ENCODE measurements at places on chromosomes 13 and 19.
A peak's percentile ranks its signal among the peaks of the same experiment; 100 is the strongest.

GRCh38 chr13:97333983-97334382 is 100.0 kb upstream of the RAP2A start:
- DNase-seq, result no peak

DNA sequence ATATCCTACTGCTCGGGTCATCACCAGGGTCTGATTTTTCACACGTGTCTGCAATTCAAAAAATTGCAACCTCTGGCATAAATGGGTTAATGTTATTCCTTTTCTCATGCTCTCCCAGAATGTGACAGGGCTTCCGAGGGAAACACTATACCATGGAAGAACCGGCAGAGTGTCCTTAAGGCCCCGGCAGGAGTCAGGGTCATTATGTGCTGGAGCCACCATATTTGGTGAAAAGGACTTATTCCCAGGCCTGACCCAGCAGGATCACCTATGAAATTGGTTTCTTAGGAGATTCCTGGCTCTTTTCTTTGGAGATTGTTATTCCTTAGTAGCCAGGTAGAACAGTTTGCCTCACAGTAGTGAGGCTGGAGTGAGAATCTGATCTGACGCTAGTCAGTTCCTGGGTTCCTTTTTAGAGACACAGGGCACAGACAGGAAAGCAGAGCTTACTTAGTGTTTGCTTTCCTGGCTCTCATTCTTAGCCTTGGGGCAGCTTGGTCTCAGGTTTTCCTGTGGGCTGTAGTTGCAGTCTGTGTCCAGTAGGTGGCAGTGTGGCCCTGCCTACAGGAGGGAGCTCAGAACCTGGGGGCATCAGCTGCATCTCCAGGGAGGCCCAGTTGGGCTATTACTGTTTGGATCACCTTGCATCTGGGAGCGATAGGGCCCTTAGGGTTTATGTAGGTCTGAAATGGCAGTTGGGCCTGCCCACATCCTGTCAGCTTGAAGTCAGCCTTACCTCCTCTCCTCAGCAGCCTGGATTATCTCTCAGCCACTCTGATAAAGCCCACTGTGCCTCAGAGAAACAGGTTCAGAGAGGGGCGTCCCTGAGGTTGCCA is 12.4 kb downstream of the SNRNP70 start:
- DNase-seq, result peak; percentile 79

DNA sequence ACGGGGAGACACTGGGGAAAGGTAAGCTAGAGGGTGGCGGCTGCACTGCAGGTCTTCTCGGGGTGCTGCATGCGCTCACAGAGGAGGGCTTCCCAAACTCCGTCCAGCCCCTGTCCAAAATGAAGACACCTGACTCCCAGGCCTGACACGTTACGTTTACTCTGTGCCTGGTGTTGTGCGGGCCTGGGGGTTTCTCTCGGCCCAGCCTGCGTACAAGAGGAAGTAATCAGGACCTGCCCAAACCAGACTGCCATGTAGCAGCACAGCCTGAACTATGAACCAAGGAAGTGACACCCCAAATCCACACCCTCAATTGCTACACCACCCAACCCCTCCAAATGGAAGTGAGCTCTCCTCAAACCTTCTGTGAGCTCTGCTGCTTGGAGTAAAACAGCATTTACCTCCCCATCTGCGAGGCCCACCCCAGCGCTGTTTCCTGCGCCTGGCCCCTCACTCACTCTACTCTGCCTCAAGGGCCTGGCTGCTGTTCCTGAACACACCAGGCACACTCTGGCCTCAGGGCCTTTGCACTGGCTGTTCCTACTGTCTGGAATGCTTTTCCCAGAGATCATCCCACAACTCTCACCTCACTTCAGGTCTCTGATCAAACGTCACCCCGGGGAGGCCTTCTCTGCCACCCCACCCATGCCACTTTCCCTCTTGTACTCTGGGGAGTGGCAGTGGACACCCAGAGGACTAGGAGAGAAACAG is 3.0 kb downstream of the HSPBP1 start:
- no peak for DNase-seq

DNA sequence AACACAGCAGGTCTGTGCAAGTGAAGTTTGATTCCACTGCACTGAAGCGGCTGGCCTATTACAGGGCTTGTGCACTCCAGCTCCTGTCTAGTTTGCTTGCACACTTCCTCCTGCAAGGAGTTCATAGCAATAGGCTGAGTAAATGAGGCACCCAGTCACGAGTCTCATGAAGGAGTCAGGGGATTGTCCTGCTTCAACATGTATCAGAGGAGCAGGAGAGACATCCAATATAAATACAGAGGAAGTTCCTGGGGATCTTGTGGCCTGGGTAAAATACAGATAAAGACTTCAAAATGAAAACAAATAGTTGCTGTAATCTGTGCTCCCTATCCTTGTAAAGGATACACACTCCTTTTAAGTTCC is 259.9 kb downstream of the SLITRK1 start:
- DNase-seq, result no peak

- no peak for DNase-seq
Measured at GRCh38 chr19:38918526-38918925, 6.5 kb upstream of the CCER2 start.

- no peak for DNase-seq
Measured at GRCh38 chr13:46906405-46906804, 9.6 kb upstream of the HTR2A start.

DNA sequence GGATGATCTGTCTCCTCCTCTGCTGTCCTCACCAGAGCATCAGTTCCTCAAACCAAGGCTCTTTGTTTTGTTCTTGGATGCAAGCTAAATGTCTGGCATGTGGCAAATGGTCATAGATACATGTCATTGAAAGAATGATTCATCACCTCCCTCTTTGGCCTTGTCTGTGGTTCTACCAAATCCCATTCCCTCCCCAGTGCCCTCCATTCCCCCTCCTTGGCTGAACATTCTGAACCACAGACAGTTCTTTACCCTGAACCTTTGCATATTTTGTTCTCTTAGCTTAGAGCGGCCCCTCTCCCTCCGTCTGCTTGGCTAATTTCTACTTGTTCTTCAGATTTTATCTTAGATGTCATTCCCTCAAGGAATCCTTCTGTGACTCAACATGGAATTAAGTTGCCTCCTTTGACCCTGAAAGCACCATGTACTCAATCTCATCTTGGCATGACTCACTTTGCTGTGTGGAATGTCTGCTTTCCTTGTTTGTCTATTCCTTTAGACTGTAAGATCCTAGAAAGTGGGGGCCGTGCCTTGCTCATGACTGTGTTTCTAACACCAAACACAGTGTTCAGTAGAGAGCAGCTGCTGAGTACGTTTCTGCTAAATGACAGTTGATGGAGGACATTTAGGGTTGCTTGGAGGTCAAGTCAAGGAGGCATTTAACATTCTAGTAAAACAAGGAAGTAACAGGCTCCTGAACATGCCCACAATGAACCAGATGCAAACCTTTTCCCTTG is 8.1 kb downstream of the ALOX5AP start:
- no peak for DNase-seq

DNA sequence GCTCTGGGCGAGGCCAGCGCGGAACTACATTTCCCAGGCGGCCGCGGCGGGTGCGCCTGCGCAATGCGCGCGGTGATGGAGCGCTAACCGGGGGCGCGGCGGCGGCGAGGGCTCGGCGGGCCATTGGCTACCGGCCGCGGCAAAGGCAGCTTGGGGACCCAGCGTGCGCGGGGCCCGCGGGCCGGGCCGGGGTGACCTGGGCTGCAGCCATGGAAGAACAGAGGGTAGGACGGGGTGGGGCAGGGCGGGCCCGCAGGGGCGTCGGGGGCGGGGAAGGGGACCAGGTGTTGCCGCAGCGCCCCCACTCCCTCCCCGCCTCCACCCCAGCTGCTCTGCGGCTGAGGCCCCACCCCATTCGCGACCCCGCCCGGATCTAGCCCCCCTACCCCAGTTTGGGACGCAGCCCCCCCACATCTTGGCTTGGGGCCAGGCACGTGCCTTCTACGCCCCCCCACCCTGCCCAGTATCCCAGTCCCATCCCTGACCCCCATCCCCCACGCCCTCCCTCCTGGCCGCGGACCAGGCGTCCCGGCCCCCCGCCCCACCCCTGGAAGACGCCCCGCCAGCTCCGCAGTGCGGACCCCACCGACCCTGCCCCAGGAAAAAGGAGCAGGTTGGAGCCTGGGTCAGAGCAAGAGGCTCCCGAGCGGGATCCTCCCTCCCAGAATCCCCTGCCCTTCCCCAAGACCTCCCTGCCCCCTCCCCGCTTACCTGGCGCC is at the start of gene FSD1:
TSS of gene FSD1 (plus strand) at position 61 of the 719 bp plus-strand sequence. CDS start at position 210, 149 bp downstream.
- no peak for DNase-seq

GRCh38 chr19:14432791-14433553 is at the start of gene PKN1:
Gene PKN1, plus strand, starts transcription at chr19:14433306. Its CDS starts 216 bp downstream, at chr19:14433522.
- DNase-seq, result no peak

DNA sequence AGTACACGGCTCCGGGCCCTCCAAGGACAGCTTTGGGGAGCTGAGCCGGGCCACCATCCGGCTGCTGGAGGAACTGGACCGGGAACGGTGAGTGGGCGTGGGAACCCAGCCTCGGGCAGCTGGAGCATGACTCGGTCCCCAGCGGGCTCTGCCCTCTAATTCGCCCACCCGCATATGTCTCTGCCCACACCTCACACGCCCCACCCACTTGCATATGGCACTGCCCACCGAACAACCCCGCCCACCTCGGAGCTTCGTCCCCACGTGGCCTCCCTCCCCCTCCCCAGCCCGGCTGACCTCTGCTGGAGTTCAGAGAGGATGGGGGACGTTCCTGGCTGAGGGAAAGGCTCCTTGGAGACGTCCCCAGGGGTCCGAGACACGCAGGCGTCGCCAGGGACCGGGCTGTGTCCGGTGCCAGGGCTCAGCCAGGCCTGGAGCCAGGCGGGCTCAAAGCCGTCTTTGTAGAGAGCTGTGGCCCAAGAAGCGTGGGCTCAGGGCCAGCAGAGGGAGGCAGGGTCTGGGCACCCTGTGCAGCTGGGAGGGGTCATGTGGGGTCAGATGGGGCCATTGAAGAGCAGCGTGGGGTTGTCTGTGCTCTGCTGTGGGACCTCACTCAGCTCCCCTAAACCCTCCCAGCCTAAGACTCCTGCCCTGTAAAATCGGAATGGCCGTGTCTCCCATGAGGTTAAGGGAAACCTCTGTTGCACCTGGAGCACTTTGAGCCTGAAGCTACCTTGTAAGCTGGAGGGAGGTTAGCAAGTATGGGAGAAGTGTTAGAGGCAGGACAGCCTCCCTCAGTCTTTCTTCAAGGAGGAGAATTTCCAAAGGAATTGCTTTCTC is 3.8 kb downstream of the APC2 start:
- DNase-seq, result no peak

GRCh38 chr19:43628646-43629326 is 9.4 kb upstream of the ZNF428 start:
- DNase-seq, result no peak

GRCh38 chr19:16417660-16418596 is 53.8 kb downstream of the EPS15L1 start:
- DNase-seq, result no peak

DNA sequence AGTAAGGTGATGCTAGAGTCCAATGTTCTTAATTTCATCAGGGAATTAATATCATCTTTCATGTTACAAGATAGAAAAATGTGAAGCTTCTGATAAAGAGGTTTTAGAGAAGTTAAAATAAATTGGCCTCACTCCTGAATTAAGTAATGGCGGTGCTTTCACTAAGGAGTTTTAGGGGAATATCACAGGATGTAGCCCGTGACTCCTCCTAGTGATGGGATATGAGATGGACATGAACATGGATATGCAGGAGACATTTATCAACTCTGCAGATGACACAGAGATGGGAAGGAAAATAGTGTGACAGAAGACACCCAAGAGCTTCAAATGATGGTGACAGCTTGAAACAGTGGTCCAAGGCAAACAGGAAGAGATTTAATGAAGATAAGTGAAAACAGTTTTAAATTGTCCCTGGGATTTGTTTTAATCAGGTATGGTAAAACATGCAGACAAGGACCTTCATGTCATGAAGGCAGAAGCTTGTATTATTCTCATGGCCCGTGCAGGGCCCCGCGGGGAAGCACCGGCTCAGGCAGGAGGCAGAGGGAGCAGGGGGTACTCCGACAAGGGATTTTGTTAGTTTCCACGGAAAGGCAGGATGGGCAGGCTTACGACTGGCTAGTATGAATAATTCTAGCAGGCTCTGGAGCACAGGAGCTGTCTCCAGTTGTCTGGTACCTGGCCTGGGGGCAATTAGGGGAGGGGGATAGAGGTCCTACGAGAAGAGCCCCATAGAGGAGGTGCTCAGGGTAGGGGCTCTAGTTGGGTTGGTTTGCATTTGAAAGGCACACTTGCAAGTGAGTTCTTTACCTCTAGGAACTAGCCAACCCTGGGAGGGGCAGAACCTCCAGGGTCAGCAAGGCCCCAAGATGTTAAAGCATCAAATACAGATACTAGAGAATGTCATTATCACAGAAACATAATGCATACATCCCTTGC is 38.7 kb upstream of the FARP1 start:
- no peak for DNase-seq

- no peak for DNase-seq
Measured at GRCh38 chr13:95267662-95268342, 33.4 kb downstream of the ABCC4 start.

DNA sequence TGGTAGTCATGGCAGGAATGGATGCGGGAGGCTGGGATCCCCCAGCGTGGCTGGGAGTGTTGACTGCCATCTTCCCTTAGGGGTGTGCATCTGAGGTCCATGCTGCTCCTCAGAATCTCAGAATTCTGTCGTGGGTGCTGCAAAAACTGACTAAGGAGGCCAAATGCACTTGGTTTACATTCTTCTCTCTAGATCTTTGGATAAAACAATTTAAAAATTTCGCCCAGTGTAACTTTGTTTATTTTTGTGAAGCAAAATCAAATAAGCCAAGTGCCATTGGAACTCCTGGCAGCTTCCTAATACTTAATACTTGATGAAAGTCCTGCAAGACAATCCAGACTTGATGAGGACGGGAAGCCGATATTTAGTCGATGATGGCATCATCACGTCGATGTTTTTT is 27.8 kb upstream of the TM9SF2 start:
- DNase-seq, result no peak

DNA sequence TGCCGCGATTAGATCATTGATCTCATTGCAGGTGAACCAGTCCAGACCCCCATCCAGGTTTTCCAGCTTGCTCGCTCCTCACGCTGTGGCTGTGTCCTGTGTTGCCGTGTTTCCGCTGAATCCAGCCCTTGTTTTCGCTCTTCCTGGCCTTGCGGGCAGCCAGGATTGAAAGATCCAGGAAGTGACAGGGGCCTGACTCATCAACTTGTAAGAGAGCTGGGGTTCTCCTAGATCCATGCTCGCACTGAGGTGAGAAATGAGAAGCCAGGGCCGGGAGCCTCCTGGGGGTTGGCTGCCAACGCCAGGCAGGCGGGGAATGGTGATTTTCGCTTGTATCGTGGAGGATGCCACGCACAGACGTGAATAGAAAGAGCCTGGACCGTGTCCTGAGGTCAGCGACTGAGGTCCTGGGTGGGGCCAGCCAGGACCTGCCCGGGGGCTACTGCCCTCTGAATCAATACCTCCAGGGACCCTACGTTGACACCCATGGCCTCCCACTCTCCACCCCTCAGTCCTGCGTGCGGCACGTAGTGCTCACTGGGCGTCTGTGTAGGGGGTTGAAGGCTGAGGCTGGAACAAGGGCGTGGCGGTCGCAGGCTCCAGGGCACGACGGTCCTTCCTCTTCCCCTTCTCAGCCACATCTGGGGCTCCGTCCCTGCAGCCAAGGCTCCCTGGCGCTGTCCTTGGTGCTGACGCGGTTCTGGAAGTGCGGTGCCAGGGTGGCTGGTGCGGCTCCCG is 7.3 kb upstream of the PTPRH start:
- peak; percentile 88 for DNase-seq

- DNase-seq, result no peak
Measured at GRCh38 chr19:32324631-32325285, 20.7 kb upstream of the ZNF507 start.

- no peak for DNase-seq
Measured at GRCh38 chr13:88895261-88895941, 1224.2 kb downstream of the SLITRK5 start.

Measured in NCI-H2029 treated with DMSO at 0.1 percent for 48 hours (cell line).